ENCODE measurements at places on chromosomes 7 and 10.
A peak's percentile ranks its signal among the peaks of the same experiment; 100 is the strongest.

GRCh38 chr7:26664735-26665416 is 199.5 kb downstream of the SKAP2 start:
- DNase-seq = no peak

GRCh38 chr7:105647591-105647990 is 66.3 kb upstream of the EFCAB10 start:
- no peak for DNase-seq

GRCh38 chr10:11586170-11586569 is 25.3 kb downstream of the USP6NL start:
- no peak for DNase-seq

DNA sequence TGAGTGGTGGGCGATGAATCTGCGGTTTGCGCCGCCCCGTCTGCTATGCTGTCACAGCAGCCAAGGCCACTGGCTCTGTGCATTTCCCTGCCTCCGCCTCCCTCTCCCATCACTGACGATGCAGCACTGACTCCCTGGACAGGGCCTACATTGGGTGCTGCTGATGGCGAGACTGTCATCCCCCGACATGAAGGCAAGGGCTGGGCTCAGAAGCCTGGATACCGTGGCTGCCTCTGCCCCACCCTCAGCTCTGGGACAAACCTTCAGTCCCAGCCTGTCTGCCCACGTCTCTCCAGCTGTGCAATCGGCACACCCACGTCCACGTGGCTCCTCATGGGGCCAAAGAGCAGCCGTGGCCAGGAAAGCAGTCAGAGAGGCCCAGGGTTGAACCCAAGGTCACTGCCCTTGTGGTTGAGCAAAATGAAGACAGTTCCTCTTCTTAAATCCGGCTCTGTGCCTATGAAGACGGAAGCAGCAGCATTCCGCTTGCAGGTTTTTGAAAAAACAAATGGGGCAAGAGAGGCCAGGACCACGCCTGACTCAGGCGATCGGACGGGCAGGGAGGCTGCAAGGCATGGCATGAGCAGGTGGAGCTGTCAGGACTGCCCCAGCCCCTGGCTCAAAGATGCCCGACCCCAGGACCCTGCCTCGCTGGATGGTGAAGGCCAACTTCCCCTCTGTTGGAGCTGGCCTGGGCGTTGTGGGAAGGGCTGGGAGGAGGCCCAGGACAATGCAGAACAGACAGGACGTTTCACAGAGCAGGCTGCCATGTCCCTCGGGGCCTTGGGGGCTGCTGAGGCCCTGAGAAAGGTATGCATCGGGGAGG is 517.5 kb downstream of the DNAJB6 start:
- DNase-seq = no peak

- no peak for DNase-seq
These were observed 5.2 kb upstream of the MOGAT3 start for GRCh38 chr7:101205901-101206664.

GRCh38 chr10:131832056-131832685 is 68.6 kb upstream of the PPP2R2D start:
- DNase-seq = no peak

DNA sequence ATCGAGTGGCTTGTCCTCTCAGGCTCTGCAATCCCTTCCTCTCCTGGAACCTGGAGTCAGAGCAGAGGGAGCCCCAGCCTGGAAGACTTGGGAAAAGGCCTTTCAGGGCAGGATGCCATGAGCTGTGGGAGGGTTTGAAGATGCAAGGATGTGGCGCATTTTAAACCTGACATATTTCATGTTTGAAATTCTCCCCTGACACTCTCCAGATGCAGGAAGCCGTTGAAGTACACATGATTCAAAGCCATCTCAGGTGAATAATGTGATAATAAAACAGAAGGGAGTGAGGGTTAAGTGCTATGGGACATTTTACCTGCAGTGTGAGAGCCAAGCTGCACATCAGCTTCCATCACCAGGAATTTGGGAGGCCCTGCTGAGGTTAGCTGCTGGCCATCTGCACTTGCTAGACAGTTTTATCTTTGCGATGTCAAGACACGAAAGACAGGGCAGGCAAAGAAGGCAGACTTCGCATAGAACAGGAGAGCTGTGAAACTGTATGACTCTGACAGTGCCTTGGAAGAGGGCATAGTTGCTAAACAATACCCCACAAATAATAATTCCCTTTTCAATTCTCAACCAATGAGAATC is 159.1 kb upstream of the GDF10 start:
- DNase-seq = no peak

- no peak for DNase-seq
These were observed 5.2 kb downstream of the ZNF655 start for GRCh38 chr7:99563650-99564049.

DNA sequence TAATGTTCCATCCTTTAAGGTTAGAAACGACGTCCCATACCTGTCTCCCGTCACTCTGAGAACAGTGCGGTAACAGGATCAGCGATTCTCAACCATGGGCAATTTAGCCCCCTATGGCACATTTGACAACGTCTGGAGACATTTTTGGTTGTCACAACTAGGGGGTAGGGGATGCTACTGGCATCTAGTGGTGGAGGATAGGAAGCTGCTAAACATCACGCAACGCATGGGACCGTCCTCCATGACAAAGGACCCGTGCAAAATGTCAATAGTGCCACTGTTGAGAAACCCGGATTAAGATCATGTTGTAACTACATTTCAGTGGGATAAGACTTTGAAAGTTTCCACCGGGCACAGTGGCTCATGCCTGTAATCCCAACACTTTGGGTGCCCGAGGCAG is 5.0 kb upstream of the PAXIP1 start:
- DNase-seq = no peak

DNA sequence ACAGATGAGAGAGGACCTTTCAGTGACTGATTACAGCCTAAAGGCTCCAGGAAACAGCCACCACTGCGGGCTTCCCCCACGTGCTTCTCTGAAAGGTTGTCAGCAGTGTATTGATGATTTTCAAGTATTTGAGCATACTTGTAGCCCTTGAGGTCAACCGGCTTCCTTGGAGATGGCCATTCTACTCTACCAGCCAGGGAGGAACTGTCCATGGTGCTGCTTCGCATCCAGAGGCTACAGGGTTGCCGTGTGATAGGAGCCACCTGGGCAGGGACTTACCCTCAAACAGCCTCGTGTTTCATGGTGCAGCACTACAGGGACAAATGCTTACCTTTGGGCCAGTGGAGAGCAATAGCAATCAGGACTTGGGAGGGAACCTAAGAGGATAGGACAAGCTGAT is 179.5 kb downstream of the DPP6 start:
- no peak for DNase-seq

DNA sequence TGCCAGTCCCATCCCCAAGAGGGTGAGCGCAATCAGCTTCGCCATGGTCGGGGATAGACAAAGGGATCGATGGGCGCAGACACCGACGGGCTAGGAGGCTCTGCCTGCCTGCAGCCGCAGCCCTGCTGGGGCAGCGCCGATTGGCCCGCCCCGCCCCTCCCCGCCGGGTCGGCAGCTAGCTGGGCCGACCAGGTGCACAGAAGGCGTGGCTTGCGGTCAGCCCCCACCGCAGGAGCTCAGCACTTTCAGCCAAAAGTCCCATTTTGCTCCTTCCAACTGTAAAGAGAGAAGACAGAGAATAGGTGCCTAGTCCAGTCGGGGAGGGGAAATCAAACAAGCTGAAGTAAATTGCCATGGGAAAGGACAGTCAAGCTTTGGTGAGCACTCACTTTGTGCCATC is at the start of gene PON1:
Gene PON1 (minus strand): TSS at position 102 of the 400 bp plus-strand sequence. CDS start 57 bp downstream, at position 45.
- DNase-seq = no peak

- DNase-seq = no peak
These were observed 830 bp downstream of the MET start for GRCh38 chr7:116672596-116673456.

DNA sequence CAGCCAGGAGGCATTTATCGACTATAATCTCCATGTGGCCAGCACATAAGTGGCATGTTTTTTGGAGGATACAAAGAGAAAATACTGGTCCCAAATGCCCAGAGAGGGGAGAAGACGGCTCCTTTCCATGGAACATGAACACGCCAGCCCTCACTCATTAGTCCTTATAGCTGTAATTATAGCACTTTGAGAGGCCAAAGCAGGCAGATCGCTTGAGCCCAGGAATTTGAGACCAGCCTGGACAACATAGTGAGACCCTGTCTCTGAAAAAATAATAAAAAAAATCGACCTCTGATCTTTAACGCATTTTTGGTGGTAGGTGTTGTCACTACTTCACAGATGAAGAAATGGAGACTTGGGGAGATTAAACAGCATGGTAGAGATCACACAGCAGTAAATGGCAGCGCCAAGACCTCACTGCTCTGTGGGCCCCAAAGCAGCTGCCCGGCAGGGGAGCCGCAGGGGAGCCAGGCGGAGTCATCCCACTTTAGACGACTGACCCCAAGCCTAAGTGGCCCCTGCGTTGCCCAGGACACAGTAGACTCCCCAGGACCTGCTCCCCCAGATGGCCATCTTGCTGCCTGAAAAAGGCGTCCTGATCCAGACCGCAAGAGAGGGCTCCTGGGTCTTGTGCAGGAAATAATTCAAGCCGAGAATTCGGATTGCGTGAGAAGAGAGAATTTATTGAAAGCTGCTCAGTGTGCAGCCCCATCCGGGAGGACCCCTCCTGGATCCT is 21.2 kb upstream of the PRKAG2 start:
- DNase-seq = no peak

DNA sequence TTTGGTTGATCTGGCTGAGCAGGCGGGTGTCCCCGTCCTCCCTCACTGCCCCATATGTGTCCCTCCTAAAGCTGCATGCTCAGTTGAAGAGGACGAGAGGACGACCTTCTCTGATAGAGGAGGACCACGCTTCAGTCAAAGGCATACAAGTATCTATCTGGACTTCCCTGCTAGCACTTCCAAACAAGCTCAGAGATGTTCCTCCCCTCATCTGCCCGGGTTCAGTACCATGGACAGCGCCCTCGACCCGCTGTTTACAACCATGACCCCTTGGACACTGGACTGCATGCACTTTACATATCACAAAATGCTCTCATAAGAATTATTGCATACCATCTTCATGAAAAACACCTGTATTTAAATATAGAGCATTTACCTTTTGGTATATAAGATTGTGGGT is 26.9 kb upstream of the TRIM56 start:
- DNase-seq = no peak

DNA sequence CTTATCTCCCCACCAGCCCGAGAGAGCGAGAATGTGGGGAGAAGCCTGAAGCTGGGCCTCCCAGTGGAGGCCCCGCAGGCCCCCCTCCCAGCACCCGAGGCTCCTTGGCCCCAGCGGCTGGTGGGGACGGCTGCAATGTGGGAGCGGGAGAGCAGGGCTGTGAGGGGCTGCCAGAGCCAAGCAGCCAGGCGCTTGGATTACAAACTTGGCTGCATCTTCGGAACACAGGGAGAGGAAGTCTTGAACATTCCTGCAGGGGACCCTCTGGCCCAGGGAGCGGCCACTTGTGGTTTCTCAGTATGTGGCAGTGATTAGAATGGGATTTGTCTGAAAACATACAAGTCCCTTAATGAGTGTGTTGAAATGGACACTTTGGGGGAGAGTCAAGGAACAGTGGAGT is 23.2 kb downstream of the ELN start:
- DNase-seq = no peak

- DNase-seq = no peak
These were observed 40.7 kb downstream of the TARP start for GRCh38 chr7:38232502-38233366.

DNA sequence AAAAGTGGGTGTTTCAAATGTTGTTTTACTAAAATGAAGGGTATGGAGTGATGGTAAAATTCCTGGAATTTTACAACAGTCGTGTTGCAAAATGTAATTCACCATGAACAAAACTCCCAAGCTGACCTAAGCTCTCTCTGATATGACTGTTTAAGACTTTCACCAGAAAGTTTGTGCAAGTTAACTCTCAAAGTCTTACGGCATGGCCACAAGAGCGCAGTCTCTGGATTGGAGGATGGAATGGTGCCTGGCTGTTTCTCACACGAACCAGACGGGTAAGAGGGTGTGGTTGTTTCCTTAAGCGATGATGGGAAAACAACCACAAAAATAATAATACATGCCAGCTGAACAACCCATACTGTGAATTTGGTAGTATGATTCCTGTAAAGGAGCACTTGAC is 662.5 kb downstream of the KCNMA1 start:
- DNase-seq = no peak

GRCh38 chr10:89550509-89550908 is 15.1 kb upstream of the SLC16A12 start:
- DNase-seq = no peak

DNA sequence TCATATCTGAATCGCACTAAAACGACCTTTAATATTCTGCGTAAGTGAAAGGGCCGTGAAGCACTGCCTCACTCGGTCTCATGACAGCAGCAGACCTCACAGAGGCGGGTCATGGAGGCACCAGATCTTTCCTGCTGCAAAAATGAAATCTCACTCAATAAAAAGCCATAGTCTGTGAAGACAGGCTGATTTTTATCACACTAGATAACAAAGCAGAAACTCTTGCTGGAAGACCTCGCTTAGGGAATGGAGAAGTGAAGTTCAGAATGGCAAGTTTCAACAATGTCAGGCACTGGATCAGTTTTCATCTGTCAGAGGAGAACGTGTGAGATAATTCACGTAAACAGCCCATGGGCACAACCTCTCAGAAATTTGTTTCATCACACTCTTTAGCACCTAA is 8.0 kb downstream of the SEPHS1 start:
- DNase-seq = no peak

GRCh38 chr10:88989824-88990383 is 694 bp upstream of the FAS start:
- DNase-seq = no peak

GRCh38 chr7:85750454-85750949 is 563.6 kb upstream of the SEMA3D start:
- peak; percentile 62 for DNase-seq

DNA sequence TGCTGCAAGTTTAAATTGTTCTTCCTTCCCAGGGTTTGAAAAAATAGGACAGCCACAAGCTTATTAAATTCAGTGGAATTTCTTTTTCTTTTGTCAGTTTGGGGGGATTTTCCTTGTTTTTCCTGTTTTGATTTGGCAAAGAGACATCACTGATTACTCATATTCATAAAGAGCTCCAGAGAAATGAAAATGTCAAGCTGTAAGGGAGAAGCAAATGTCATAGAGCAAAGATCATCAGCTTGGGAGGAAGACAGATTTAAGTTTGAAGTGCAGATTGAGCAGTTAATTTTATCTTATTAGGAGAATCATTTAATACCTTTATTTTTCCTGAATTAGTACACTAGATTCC is 255.8 kb upstream of the PHYHIPL start:
- no peak for DNase-seq

GRCh38 chr10:59322131-59322530 is 40.2 kb downstream of the FAM13C start:
- no peak for DNase-seq

GRCh38 chr10:110903280-110904278 is 15.4 kb downstream of the BBIP1 start:
- no peak for DNase-seq

GRCh38 chr7:92723205-92723604 is 113.2 kb downstream of the CDK6 start:
- DNase-seq = no peak
